ENCODE measurements at places on chromosomes 12 and 14. TPM values are rescaled to one million over a fixed set of nuclear protein-coding genes. Genes with fewer than 3 reads are reported as not detected.

The HIGD1C gene
- polyA plus RNA-seq: 0.48 TPM

The FAM90A1 gene
- polyA plus RNA-seq: 1.8 TPM

The HELB gene
- 1.9 TPM for polyA plus RNA-seq

The ERO1A gene
- polyA plus RNA-seq: 16.4 TPM

The OVCH1 gene
- polyA plus RNA-seq: 0.54 TPM

The RNASE3 gene
- 0.28 TPM for polyA plus RNA-seq

The CLEC6A gene
- polyA plus RNA-seq: not detected

The GSG1 gene
- 6.4 TPM for polyA plus RNA-seq

The RBP5 gene
- polyA plus RNA-seq: 2.4 TPM

The INHBE gene
- 3.8 TPM for polyA plus RNA-seq

The MIPOL1 gene
- polyA plus RNA-seq: 4.8 TPM

The MOK gene
- polyA plus RNA-seq: 8.6 TPM

The DDX47 gene
- 46.5 TPM for polyA plus RNA-seq

- no peak for DNase-seq
Observed at GRCh38 chr12:129530984-129531383, 372.8 kb downstream of the TMEM132D start.

- no peak for DNase-seq
Observed at GRCh38 chr14:74863274-74863673, 12.7 kb downstream of the PROX2 start.

DNA sequence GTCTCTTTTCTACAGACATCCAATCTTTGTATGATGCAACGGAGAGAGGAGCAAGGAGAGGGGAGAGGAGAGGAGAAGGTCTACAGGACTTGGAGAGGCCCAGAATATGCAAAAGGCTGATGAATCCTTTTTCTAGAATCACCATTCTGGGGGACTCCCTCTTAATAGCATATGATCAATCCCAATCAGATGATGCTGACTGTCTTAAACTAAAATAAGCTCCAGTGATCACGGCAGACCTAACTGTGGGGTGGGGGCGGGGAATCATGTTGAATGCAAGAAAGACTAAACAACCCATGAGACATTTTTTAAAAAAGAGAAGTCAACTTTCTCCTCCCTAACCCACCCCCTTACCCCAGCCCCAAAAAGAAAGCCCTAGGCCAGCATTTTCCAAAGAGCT, 33.4 kb downstream of the BTBD7 start:
- DNase-seq: no peak

DNA sequence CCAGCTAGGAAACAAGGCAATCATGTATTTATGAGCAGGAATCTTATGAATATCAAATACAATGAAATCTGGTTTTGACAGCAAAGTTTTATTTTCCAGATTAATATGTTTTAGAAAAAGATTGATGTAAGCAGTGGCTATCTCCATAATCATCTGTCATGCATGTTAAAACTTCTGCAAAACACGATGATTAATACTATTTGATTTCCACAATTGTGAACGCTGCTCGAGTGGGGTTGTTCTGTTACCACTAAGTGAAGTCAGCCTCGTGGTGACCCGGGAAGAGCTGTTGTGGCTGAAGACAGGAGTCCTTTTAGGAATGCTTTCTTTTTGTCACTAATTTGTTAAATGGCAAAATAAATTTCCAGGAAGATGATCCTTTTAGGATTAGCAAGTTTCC, 9.4 kb downstream of the CFAP251 start:
- DNase-seq: no peak

- no peak for DNase-seq
Observed at GRCh38 chr12:106287364-106287763, 15.2 kb upstream of the TCP11L2 start.

- DNase-seq: no peak
Observed at GRCh38 chr14:102819176-102819628, 42.0 kb downstream of the TRAF3 start.

DNA sequence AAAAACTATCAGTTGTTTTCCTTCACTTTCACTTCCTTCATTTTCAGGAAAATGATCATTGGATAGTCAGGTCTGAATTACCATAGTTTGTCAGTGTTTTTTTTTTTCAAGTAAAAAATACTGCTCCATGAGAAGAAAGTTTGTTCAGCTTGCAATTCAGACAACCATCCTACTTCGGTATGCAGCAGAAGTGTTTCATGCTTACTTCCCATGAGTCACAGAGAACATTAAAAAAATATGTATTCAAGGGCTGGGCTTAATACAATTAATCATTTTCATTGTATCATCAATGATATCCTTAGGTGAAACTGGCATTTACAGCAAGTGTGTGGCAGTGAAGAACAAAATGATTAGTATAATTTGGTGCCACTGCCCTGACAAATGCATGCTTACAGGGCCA, 21.6 kb downstream of the PYM1 start:
- DNase-seq: no peak

DNA sequence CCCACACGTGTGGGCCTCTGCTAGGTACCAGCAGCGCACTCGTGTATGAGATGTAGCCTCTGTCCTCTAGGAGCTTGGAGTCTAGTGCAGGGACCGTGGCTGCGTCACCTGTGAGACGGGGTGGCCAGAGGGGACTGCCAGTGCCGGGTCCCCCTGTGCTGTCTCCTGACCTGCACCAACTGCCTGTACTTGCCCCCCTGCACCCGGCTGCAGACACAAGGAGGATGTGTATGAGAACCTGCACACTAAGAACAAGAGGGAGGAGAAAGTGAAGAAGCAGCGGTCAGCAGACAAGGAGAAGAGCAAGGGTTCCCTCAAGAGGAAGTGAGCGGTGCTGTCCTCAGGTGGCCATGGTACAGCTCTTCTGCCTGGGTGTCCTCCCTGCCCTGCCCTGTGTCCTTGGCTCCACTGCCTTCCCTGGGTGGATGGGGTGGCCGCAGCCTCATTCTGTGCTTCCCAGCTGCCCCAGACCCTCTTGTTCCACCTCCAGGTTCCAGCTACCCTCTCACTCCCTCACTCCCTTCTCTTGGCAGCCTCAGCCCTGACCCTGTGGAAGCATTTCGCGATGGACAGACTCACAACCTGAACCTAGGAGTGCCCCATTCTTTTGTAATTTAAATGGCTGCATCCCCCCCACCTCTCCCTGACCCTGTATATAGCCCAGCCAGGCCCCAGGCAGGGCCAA, 9.6 kb downstream of the PTPN6 start:
- no peak for DNase-seq

- DNase-seq: no peak
Observed at GRCh38 chr12:97168804-97169203, 261.7 kb downstream of the NEDD1 start.

GRCh38 chr14:69270795-69271708, 11.1 kb downstream of the GALNT16 start:
- no peak for DNase-seq

GRCh38 chr12:47004634-47005033, 74.8 kb upstream of the PCED1B start:
- DNase-seq: no peak

DNA sequence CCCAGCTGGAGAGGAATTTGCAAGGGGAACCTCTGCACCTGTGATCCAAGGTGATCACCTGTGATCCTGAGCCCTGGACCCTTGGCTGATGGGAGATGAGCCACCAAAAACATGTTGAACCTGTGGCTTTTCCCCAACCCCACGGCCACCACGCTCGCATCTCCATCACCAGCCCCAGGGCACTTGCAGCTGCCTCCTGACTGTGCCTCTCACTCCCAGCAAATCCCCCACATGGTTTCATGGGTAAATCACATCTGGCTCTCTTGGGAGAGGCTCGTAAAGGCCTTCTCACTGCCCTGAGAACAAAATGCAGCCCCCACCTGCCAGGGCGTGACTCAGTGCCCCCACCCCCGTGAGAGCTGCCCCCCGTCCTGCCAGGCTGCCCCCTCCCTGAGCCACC, 76.0 kb downstream of the RFLNA start:
- no peak for DNase-seq

- no peak for DNase-seq
Observed at GRCh38 chr14:55440385-55440784, at the start of gene TBPL2. Gene TBPL2 (minus strand): TSS chr14:55440616. CDS start chr14:55440449, 167 bp downstream.

GRCh38 chr12:93100610-93101009, 171.5 kb upstream of the EEA1 start:
- no peak for DNase-seq

All from forelimb muscle (tissue), 1 donor.